ENCODE measurements at places on chromosomes 12 and 14.

DNA sequence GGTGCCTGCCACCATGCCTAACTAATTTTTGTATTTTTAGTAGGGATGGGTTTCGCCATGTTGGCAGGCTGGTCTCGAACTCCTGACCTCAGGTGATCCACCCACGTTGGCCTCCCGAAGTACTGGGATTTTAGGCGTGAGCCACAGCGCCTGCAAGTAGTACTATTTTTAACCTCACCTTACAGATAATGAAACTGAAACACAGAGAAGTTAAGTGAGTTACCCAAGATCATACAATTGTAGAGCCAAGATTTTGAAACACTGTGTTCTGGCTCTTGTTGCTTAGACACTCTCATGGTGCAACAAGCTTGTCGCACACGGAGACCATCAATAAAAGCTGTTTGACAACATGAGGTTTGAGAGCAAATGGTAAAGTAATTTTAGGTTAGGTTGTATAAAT, 159.1 kb upstream of the LMNTD1 start:
- ATAC-seq = no peak

DNA sequence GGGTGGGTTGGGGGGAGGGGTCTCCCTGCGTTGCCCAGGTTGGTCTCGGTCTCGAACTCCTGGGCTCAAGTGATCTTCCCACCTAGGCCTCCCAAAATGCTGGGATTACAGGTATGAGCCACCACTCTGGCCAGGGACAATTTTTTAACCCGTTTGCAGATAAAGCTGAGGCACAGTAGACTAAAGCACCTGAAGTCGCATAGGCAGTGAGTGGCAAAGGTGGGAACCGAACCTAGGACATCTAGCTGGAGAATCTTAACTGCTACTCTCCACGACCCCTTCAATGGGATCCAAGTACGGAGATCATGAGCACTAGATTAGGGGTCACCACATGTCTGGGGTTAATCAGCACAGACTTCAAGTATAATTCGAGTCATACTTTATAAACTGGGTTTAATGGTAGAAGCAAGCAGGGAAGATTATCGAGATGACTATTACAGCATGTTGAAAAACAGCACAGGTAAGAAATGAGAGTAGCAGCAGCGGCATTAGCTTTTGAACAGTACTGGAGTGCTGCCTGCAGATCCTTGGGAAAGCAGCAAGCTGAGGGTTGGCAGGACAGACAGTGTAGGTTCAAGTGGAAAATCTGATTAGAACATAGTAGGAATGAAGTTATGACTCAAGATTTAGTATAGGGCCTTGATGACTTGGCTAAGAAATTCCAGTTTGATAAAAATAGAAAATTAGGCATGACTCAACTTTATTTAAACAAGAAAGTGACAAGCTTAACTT, 23.9 kb downstream of the NID2 start:
- ATAC-seq = no peak

GRCh38 chr12:12511021-12511783, 51.5 kb downstream of the DUSP16 start:
- ATAC-seq = no peak

- no peak for ATAC-seq
Observed at GRCh38 chr14:72780751-72781150, 113.2 kb downstream of the DPF3 start.

GRCh38 chr12:97756066-97756666, 293.6 kb downstream of the RMST start:
- ATAC-seq = no peak

GRCh38 chr12:1281683-1282366, 290.8 kb downstream of the ERC1 start:
- no peak for ATAC-seq

GRCh38 chr12:66066137-66066928, 64.2 kb downstream of the LLPH start:
- no peak for ATAC-seq

DNA sequence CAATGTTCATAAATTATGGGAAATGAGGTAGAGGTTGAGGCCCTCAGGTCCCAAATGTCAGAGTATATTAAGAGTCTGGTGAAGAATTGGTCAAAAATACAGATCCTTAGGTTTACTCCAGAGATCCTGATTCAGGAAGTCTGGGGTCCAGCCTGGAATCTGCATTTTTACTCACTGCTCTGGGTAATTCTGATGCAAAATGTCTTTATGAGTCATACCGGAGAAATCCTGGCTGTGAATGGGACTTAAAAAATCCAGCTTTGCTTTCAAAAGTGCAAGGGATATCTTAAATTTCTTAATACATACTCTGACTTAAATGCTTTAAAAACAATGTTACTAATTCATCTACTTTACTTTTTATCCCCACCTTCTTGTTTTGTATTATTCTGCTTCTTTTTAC, 74.5 kb downstream of the FERMT2 start:
- ATAC-seq = no peak

GRCh38 chr12:128627659-128628058, 196.1 kb downstream of the SLC15A4 start:
- ATAC-seq = no peak

DNA sequence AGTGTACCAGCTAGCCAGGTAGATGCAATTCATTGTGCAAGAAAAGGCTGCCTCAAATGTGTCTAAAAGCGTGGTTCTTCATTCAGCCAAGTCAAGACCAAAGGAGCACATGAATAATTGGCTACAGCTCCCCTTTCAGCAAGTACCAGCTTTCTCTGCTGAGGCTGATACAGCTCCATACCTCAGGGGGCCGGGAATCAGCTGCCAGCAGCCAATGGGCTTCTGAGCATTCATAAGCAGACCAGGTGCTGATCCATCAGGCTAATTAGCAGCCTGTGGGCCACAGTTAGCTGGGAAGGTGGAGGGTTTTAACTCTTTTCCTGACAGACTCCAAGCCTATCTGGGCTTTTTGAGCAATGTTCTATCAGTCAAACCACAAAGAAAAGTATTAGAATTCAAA, 264.7 kb downstream of the APAF1 start:
- ATAC-seq = no peak

- ATAC-seq = no peak
Observed at GRCh38 chr12:7758766-7759140, 6.3 kb upstream of the NANOGNB start.

DNA sequence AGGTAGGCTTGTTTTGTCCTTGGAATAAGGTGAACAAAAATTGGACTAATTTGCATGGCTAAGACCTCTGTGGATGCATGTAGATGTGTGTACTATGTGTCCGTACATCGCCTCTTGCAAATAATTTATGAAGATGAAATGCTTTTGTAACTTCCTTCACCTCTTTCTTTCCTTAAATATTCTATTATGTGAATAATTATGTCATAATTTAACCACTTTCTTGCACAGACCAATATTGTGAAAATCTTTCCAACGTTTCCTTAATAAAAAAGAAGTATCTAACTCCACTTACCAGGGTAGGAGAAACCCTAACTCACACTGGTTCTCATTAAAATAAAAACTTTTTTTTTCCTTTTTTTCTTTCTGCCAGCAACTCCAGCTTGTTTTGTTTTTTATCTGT, 4.0 kb downstream of the NANOG start:
- ATAC-seq = no peak

- no peak for ATAC-seq
Observed at GRCh38 chr12:3241621-3242020, 164.4 kb downstream of the TSPAN9 start.

GRCh38 chr12:62631471-62632410, 165.1 kb downstream of the MON2 start:
- peak; percentile 73 for ATAC-seq

- ATAC-seq = no peak
Observed at GRCh38 chr14:69312608-69313007, 52.6 kb downstream of the GALNT16 start.

DNA sequence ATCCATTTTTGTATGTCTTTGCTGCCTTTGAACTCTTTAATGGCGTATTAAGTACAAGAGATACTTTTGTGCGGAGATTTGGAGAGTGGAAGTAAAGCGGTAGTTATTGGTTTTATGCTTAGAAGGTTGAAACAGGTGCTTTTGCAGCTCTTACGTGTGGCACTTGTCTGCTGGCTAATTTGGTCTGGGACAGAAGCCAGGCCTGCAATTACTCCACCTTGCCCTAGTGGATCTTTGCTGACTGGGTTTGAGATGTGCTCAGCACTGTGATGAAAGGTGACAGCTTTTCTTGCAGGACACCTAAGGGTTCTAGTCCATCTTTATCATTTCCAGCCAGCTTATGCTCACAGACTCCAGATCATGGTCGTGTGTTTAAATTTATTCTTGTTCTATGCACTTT, 252.5 kb downstream of the RPL10L start:
- ATAC-seq = no peak

GRCh38 chr12:80708975-80709328, 1.5 kb downstream of the MYF6 start:
- ATAC-seq = no peak

- no peak for ATAC-seq
Observed at GRCh38 chr12:78711954-78712353, 152.6 kb upstream of the SYT1 start.

DNA sequence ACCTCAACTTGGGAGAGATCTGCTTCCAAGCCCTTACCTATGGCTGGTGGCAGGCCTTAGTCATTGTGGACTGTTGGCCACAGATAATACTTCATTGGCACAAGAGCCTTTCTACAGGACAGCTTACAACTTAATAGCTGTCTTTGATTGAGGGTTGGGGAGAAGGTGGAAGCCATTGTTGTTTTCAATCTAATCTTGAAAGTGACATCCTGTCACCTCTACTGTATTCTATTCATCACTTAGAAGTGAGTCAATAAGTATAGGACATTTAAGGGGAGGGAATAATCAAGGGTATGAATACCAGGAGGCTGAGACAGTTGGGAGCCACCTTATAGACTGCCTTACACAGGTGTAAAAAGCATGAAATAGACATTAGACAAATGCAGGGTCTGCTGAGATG, 906.3 kb downstream of the NRXN3 start:
- ATAC-seq = no peak

DNA sequence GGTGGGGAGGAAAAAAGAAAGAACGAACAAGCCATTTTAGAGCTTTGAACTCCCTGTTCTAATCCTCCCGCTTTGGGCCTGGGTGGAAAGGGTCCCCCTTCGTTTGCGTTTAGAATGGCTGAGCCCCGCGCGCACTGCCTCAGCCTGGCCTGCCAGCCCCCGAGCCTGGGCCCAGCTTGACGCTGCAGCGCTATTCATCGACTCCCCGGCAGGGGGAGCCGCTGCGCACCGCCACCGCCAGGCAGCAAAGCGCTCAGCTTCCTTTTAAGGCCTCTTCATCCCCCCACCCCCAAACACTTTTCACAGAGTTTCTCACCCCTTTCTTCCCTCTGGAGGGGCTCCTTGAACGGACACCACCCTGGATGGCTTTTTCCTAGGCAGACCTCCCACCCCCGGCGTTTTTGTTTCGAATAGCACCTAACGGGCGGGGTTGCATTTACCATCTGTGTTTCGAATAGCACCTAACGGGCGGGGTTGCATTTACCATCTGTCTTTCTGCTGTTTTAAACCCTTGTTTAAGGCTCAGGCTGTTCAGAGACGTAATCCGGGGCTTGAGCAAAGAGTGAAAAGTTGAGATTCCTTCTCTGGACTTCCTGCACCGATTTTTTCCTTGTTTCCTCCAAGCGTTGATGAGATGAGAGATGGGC, 56.4 kb upstream of the PIWIL1 start:
- no peak for ATAC-seq

GRCh38 chr12:41459111-41459905, 271.2 kb downstream of the PDZRN4 start:
- ATAC-seq = no peak

Measured in esophagus mucosa (tissue), 1 donor.